Forelimb muscle (tissue), 1 donor: ENCODE measurements at places on chromosomes 11 and 22. TPM values are rescaled to one million over a fixed set of nuclear protein-coding genes. Genes with fewer than 3 reads are reported as not detected.

DNA sequence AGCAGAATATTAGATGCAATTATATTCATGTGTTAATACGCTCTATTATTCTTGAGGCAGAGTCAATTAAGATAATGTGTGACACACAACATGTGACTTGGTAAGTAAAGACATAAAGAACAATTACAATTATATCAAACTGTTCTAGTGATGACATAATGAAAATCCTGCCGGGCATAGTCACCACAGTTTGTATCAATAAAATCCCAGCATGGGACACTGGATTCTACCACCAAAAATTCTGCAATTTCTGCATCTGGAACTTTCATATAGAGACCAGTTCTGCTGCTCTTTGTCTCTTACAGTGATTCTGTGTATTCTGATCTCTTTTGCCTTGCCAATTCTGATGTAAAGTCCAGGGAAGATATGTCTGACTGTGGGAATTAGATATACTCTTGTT, 495.6 kb upstream of the LRRC4C start:
- no peak for DNase-seq

- no peak for DNase-seq
Observed at GRCh38 chr11:66859686-66860448, 3.0 kb downstream of the LRFN4 start.

- no peak for DNase-seq
Observed at GRCh38 chr11:73197348-73197747, 20.7 kb upstream of the P2RY2 start.

Gene FIBIN
- 37.7 TPM for polyA plus RNA-seq

DNA sequence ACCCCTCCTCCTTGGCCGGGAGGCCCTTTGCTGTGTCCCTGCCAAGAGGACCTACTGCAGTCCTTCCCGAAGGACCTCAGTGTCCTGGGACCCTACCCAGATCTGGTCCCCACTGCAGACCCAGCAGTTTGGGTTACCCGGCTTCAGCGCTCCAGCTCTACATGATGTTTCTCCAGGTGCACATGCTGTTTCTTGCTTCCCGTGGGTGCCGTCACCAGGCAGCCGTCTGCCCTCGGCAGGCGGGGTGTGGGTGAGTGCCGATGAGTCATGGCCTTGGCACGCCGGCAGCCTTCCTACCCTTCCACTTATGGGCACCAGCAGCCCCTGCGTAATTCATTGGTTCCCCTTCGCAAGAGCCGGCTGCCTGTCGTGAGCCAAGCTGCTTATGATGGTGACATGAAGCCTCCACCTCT, 101.8 kb downstream of the BCR start:
- no peak for DNase-seq
